ENCODE measurements at places on chromosomes 7 and 10. TPM values are rescaled to one million over a fixed set of nuclear protein-coding genes. Genes with fewer than 3 reads are reported as not detected.

Gene WBP1L
- total RNA-seq: 12.8 TPM

Gene MGMT
- total RNA-seq: 10.3 TPM

Gene MRPL43
- total RNA-seq: 46.3 TPM

Gene TUBAL3
- not detected for total RNA-seq

Gene ELN
- total RNA-seq: not detected

Gene ANXA8L1
- not detected for total RNA-seq

Gene NME8
- not detected for total RNA-seq

Gene CAMK1D
- total RNA-seq: 0.37 TPM

Gene ZNF853
- total RNA-seq: 0.35 TPM

Gene MYOZ1
- 0.21 TPM for total RNA-seq

Gene FAM171A1
- 5.2 TPM for total RNA-seq

Gene NHLRC2
- 10.4 TPM for total RNA-seq

Gene CALHM1
- total RNA-seq: not detected

Gene SPDYE5
- not detected for total RNA-seq

Gene TLX1
- not detected for total RNA-seq

Gene IDI2
- total RNA-seq: 0.08 TPM

Gene RHEB
- 237 TPM for total RNA-seq

Gene NPFFR1
- not detected for total RNA-seq

Gene PDAP1
- total RNA-seq: 54.2 TPM

Gene SFRP5
- 0.21 TPM for total RNA-seq

Gene NDUFA5
- total RNA-seq: 118 TPM

Gene C10orf62
- not detected for total RNA-seq
